ENCODE measurements at places on chromosomes 2 and 18. TPM values are rescaled to one million over a fixed set of nuclear protein-coding genes. Genes with fewer than 3 reads are reported as not detected.

The HRH4 gene
- total RNA-seq: not detected

The SCN3A gene
- total RNA-seq: 1.1 TPM

The MALL gene
- total RNA-seq: 14.0 TPM

The UCN gene
- 1.6 TPM for total RNA-seq

The SERPINB13 gene
- not detected for total RNA-seq

The ASXL2 gene
- total RNA-seq: 21.7 TPM

The TLX2 gene
- total RNA-seq: not detected

The UGT1A6 gene
- not detected for total RNA-seq

GRCh38 chr2:102258386-102259074 is 52.8 kb upstream of the IL1RL1 start:
- DNase-seq: no peak

DNA sequence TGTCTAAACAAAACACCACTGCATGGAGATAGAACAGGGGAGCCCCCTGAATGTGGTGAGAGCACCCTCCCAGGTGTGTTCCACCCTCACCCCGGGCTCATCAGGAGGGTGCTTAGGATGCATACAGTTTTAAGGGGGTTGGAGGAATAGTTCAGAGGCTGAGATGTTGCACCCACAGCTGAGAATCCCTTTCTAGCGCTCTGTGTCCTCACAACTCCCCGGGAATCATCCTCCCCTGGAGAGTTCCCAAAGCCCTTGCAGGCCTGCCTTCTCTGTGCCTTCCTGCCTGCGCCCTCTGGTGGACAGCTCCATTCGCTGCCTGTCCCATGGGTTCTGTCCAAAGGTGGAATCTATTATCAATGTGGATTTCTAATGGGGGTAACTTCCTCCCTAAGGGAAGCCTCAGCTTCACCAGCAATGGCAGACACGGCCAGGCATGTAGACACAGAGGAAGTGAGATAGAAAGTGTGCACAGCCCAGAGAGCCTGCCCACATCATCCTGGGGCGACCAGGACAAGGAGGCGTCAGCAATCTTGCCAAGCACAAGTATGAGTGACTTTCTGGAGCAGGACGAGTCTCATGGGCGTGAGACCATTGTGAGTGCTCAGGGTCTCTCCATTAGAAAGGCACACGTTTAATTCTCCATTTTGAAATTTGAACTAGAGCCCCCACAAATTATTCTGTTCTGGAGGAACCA is 1.2 kb upstream of the UGT1A5 start:
- peak; percentile 78 for DNase-seq

DNA sequence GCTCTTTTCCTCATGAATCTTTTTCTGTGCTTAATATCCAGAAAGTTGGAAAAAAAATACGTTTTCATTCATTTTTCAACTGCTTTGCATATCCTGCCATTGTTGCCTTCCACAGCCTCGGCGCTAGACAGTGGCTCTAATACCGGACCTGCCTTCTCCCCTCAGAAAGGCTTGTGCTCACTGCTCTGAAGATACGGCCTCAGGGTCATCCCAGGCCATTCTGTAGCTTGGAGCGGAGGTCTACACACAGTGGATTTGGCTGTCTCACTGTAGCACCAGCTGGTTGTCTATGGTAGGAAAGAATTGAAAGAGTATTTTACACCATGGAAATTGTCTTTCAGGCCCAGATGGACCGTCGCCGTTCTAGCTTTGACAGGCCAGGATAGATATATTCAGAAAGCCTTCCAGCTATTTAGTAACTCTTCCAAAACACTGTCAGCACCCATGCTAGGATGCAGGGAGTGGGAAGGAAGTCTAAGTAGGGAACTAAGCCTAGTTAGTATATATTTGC is 242.0 kb downstream of the TMEM182 start:
- DNase-seq: no peak

DNA sequence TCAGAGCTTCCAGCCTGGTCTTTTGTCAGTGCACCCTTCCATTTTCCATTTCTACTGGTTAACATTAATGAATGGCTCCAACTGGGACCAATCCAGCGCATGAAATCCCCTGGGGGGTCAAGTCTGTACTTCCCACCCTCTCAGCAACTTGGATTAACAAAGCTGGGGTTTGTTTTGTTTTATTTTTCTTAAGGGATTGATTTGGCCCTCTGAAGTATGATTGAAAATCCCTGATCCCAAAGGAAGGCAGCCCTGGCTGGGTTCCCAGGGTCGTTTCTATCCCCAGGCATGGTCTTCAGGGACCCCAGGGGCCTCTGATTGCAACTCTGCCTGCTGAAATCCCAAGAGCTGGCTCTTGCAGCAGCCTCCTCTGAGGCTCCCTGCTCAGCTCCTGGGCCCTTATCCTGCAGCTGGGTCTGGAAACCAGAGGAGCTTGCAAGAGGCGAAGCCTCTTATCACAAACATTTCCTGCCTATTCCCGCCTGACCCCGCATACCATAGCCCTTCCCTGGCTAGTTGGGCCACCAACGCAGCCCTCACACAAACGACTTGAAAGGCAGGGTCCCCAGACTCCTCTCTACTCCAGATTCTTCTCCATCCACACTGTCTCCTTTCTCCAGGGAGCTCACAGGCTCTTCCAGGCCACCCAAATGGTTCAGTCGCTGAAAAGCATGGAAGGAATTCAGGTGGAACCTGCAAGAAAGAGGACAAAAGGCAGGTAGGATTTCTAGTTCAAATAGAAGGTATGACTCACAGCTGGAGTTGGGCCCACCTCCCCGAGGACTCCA is 109.7 kb upstream of the PKDCC start:
- no peak for DNase-seq

GRCh38 chr2:122682356-122682755 is 926.9 kb downstream of the TSN start:
- no peak for DNase-seq

GRCh38 chr2:233674995-233675394 is 3.3 kb downstream of the UGT1A9 start:
- DNase-seq: no peak

DNA sequence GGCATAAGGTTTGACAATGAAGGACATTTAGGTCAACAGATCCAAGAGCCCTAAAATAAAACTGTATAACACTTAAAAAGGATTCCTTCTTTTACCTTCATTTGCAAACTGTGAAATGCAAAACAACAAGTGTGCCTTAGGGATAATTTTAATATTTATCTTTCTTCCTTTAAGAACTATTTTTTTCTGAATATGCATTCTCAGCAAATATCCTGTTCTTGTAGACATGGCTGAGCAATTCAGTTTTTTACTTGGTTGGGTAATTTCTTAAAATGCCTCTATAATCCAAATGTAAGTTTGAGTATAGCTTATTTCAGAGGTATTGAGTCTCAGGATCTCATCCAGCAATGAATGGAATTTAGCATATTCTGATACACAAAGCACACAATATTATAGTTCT is 43.0 kb upstream of the KCNJ3 start:
- DNase-seq: no peak

GRCh38 chr2:63488118-63488713 is 100.1 kb downstream of the WDPCP start:
- no peak for DNase-seq

- DNase-seq: no peak
Measured at GRCh38 chr2:101428422-101429176, 41.3 kb upstream of the CREG2 start.

DNA sequence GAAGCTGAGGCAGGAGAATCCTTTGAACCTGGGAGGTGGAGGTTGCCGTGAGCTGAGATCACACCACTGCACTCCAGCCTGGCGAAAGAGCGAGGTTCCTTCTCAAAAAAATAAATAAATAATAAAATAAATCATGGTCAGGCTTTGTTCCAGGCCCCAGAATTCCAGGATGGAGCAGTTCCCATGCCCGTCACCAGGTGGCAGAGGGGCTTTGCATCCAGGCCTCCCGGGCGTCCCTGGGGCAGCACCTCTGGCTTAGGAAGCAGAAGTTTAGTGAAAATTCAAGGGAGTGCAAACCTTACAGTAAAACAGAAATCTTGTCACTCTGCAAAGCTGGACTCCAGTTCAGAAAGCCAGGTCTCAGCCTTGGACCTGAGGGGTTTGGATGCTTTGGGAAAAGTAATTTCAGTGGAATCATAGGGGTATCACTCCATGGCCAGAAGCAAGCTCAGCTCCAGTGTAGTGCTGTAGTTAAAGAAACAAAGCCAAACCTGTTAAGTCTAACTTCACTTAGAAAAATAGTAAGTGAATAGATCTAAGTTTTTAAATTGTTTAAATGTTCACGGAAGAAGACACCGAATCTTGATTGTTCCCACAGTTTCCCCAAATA is 512.7 kb downstream of the CMPK2 start:
- DNase-seq: peak; percentile 46

- no peak for DNase-seq
Measured at GRCh38 chr18:47168913-47169312, 7.3 kb downstream of the IER3IP1 start.

DNA sequence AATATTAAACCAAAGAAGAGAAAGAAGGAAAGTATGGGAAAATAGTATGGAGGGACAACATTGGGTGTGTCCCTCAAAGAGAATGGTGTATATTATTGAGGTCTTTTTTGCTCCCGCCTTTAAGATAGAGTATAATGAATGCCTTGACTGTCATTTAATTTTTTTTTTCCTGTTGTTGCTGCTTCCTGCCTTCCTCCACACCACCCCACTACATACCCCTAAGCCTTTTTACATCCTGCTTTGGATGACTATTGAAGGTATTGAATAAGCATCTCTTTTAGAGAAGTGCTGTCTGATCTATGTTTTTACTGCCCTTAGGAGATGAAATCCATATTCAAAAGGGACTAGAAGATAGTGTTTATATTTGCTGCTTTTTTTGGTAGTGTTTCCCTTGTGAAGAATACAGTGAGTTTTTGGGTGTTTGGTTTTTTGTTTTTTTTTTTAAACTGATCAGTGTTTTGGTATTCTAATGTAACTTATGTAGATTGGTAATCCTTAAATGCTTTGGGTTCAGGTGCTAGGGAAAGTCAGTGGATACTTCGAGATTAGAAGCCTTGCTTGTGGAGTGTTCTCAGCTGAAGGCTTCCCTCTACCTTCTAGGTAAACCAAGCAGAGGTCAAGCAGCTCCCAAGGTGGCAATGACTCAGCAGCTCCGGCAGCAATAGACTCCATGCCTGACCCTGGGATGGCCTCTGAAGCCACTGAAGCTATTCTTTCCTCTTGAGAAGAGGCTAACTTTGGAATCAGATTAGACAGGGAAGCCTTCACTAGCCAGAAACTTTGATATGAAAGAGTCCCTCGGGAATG is 5.0 kb downstream of the FZD7 start:
- no peak for DNase-seq

DNA sequence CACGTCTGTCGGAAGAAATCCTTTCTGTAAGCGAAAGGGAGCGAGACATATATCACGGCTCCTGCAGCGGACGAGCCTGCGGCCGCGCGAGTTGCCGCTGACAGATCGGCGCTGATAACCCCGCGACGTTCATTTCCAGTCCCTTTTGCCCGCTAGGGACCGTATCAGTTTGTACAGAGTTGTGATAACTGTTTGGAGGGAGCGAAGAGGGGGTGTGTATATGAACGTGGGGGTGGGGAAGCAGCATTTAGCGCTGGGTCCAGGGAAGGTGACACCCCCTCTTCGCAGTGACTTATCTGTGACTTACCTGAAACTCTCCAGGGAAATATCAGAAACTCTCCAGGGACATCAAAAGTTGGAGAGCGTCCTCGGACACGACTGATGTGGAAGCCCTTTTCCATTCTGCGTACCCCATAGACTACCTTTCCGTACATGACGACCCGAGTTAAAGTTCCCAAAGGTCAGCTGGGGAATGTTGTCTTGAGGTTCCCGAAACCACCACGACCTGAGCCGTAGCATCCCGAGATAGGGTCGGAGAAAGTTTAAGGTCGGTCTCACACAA is 948 bp upstream of the GATA6 start:
- peak; percentile 45 for DNase-seq

DNA sequence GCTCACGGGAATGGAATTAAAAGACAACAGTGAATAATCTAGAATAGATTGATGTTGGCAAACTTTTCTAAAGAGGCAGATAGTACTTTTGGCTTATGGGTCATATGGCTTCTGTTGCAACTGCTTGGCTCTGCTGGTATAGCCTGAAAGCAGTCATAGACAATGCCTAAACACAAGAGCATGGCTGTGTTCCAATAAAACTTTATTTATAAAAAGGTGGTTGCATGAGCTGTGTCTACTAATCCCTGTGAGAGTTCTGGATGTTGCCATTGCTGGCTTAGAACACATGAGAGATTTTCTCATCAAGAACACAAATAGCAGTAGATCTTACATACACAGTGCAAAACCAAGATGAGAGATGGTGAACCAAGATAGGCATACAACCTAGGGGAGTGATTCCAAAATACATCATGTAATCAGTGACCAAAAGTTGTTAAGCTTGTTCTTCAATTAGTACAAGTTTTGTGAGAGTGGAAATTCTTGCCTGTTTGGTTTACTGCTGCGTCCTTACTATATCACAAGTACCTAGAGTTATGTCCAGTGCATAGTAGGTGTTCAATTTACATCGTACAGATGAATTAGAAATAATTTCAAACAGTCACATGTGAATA is 380.0 kb downstream of the METTL4 start:
- no peak for DNase-seq

DNA sequence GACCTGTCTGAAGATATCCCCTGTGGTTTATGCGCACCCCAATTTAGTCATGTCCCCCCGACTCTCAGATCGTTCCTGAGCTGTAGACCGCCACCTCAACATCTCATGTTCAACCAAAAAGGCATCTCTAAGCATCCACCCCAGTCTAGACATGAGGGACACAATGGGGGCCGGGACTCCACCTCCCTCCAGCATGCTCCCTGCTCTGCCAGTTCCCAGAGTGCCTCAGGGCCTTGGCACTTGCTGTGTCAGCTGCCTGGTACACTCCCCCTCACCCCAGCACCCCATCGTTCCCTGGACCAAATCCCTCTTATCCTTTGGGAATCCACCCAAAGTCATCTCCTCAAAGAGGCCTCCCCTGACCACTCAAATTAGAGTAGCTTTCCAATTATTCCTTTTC is 22.2 kb downstream of the TNS1 start:
- DNase-seq: no peak

DNA sequence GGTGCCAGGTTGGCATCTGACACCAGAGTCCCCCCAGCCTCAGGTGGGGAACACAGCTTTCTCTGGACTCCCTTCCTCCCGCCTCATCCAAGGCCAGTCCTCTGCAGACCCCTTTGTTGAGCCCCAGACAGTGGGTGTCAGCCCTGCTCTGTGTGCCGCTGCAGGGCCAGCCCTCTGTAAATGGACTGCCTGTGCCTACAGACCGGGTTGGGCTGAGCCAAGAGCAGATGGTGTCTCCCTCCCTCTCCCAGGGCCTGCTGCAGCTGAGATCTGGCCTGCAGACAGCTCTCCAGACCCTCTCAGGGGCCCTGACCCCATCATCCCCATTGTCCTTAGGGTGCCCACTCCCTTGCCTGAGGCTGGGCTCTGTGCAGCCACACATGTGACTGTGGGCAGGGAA is 160.8 kb downstream of the KLHL29 start:
- no peak for DNase-seq

DNA sequence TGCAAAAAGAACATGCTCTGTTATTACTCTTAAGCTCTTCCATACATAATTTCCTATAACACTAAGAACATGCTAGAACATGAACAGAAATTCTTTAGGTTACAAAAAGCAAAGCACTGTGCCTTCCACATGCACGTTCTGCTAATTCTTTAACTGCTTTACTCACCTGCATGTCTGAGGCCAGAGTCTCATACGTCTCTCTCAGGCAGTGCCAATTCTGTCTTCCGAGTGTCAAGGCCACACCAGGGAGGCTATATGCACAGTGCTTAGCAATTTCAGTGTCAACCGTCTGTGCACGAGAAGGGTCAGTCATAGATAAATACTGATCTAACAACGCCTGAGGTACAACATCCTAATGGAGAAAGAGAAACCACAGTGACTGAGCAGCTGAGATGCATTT is 55.1 kb downstream of the PPP4R1 start:
- DNase-seq: no peak

Data from left cardiac atrium (tissue), 4 donors.